HCT116 (cell line): ENCODE measurements at places on chromosomes 2 and 18.

- no peak for DNase-seq
Observed at GRCh38 chr2:41038408-41038807, 586.5 kb upstream of the SLC8A1 start.

DNA sequence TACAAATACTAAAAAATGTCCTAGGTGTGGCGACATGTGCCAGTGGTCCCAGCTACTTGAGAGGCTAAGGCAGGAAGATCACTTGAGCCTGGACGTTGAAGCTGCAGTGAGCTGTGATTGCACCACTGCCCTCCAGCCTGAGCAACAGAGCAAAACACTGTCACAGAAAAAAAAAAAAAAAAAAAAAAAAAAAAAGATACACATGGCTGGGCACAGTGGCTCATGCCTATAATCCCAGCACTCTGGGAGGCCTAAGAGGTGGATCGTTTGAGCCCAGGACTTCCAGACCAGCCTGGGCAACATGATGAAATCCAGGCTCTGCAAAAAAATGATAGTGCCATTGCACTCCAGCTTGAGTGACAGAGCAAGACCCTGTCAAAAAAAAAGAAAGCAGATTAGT is 13.7 kb downstream of the KANSL1L start:
- DNase-seq = no peak

GRCh38 chr2:240397924-240398645 is 37.4 kb upstream of the GPC1 start:
- no peak for DNase-seq

DNA sequence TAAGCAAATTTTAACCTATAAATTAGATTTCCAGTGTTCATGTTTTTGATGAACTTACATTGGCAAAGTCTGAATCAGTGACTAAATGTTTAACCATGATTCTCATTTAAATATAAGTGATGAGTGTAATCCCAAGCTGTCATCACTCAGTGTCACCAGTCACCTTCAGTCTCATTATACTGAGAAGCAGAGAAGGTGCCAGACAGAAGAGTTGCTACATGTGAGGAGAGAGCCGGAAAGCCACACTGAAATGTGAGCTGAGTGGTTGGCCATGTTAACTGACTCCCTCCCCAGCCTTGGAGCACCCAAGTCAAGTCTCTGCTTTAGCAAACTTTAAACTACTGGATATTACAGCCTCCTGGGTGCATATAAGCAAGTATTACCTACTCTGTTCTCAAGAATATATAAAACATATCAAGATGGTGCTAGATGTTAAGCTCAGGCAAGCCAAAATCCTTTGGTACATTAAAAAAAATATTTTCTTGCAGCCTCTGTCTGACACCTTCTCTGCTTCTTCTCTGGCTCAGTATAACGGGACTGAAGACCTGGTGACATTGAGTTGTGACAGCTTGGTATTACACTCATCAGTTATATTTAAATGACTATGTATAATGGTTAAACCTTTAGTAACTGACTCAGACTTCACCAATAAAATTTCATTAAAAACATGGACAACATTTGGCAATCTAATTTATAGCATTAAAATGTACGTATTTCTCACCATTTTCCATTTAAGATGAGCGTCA is 75.8 kb upstream of the MAP3K20 start:
- no peak for DNase-seq

- DNase-seq = no peak
Observed at GRCh38 chr18:76479351-76480238, 15.4 kb downstream of the ZNF516 start.

DNA sequence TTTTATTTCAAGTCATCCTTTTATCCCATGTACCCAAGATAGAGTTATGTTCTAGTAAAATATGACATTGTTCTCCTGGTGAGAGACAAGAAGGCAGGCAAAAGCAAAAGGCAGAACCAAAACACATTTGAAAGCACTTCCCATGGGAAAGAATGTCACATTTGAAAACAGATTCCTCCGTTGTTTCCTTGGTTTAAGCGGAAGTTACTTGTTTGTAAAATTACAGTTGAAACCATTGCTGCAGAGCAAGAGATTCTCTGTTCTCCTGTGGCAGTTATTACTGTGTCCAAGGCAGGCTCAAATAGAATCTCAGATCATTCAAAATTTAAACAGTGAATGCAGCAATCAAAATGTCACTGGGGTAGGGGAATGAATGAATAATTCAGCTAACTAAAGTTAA is 149.6 kb downstream of the MTCL1 start:
- no peak for DNase-seq

GRCh38 chr18:61064911-61065310 is 268.3 kb upstream of the CDH20 start:
- DNase-seq = no peak

- DNase-seq = no peak
Observed at GRCh38 chr2:73896362-73897239, 3.8 kb downstream of the ACTG2 start.
